ENCODE measurements at places on chromosomes 4 and X.

GRCh38 chrX:24515447-24515846, 50.4 kb downstream of the PDK3 start:
- no peak for DNase-seq

GRCh38 chr4:176185051-176185450, 10.3 kb downstream of the SPATA4 start:
- no peak for DNase-seq

- DNase-seq = no peak
Observed at GRCh38 chrX:22237479-22237878, 35.2 kb upstream of the CBLL2 start.

DNA sequence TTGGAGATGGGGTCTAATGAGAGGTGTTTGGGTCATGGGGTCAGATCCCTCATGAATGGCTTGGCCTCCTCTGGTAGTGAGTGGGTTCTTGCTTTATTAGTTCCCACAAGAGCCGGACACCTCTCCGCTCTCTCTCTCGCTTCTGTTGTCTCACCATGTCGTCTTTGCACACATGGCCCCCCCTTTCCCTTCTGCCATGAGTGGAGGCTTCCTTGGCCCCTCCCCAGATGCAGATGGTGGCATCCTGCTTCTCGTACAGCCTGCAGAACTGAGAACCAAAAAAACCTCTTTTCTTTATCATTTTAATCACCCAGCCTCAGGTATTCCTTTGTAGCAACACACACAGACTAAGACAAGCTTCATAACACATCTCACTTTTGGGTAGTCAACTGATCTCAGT, 49.6 kb upstream of the SPRY1 start:
- no peak for DNase-seq

GRCh38 chrX:66622209-66622608, 16.7 kb downstream of the EDA2R start:
- DNase-seq = no peak

DNA sequence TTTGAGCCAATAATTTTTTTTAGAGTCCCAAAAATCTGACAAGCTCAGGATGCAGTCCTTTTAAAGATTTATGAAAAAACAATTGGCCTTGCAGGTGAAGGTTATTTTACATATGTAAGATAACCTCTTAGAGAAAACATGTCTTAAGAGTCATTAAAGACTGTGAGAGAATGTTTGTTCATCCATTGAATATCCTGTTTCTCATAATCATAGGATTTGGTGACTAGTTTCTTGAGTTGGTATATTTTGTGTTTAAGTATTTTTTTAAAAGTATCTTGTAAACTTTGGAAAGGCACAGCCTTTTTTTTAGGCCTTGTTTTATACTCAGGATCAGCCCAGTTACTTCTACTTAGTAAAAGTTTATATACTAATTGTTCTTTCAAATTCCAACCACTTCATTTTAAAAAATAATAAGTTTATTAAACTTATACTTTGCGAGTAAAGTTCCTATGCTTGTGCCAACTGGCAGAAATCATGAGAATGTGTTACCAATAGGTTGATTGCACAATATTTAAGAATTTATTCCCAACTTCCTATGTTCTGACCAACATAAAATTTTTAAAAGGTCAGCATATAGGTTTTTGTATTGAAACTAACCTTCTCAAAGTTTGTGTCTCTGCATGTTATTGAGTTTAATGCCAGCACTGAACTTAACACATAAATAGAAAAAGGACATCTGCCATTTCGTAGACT, 40.0 kb upstream of the ARSJ start:
- no peak for DNase-seq

DNA sequence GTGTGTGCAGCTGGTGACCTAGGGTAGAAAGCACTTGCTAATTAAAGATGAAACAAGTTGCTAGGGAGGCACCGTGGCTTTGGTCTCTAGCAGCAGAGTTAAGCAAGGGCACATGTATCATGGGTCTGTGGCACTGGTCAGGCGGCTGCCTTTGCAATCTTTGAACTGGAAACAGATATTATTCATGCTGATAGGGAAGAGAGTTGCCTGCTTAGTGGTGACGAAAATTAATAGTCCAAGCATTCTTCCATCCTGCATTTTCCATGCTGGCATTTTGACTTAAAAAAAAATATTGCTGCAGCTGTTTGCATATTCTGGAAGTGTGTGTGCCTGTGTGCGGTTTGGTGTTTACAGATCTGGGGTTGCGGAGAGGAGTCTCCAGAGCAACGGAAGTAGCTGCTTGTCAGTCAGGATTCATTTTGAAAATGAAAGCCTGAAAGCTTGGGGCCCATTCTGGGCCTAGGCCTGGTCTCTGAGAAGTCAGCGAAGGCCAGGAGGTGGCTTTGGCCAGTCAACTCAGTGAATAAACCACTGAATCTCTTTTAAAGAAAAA, 2.3 kb upstream of the SOWAHD start:
- DNase-seq = no peak

DNA sequence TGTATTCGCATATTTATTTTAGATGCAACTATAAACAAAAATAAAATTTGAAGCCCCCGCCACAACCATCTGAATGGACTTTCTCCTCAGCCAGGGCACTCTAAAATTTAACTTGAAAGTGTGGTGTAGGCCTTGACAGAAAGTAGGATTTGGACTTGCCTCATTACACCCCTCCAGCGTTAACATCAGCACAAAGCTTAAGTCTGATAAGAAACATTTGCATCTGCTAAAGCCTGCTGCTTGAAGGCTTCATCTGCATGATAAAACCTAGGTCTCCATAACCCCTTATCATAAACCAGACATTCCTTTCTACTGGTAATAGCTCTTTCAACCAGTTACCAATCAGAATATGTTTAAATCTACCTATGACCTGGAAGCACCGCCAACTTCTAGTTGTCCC, 1046.5 kb downstream of the FAT4 start:
- no peak for DNase-seq

- DNase-seq = no peak
Observed at GRCh38 chr4:95190751-95191436, 357.9 kb downstream of the UNC5C start.

DNA sequence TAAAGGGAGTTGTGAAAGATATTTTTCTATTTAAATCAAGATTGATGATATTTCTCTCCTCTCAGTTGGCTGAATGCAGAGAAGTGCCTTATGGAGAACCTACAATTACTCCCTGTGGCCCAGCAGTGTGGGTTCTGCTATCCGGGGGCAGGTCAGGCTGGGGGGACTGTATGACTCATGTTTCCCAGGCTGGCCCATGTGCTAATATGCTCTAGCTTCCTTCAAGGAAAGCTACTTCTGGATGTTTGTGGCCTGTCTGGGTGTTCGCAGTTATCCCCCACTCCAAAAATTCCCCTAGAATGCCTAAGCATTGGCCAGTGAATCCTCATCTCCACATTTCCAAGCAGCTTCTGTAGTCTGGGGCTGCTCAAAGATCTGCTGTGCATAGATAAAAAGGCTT, 58.9 kb upstream of the SPP1 start:
- no peak for DNase-seq

- no peak for DNase-seq
Observed at GRCh38 chr4:111209706-111210105, 586.8 kb upstream of the PITX2 start.

DNA sequence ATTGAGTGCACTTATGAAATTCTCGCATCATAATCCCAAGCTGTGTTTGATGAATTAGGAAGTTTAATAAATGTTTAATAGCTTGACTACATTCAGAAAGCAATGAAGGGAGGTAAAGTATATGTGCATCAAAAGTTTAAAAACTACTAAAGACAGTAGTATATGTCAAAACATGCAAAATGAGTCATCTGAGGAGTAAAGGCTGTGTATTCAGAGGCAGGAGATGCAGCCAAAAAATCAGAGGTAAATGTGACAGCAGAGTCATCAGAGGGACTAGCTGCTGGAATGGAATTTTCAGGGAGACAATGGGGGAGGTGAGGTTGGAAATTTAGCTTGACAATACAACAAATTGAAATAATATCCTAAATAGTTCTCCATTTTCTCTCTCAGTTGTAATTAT, 127.0 kb upstream of the FUNDC1 start:
- no peak for DNase-seq

DNA sequence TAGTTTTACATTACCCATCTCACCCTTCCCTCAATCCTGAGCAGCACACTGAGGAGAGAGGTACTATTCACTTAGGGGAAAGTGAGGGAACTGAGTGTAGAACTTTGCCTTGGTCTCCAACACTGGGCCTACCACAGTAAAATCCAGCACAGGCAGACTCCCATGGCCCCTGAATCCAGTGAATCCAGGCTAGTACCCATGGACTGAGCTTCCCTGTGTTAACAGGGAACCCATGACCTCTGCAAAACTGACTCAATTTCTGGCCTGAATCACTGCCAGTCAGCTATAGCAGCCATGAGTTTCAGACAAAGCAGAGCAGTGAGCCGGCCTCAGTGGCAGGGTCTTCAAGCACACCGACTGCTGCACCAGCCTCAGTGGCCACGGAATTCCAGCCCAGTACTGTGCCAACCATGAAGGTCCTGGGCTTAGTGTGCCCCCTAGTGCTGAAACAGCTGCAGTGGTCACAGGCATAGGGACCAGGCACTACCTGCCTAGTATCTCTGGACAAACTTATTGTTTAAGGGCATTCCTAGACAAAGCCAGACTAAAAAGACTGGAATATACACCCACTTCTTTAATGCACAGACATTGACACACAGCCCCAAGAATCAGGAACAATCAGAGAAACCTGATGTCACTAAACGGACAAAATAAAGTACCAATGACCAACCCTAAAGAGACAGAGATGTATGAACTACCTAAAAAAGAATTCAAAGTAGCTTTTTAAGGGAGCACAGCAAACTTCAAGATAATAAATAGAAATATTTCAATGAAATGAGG, 127.4 kb upstream of the RPL34 start:
- DNase-seq = peak; percentile 23
